ENCODE measurements at places on chromosomes 2 and 18. TPM values are rescaled to one million over a fixed set of nuclear protein-coding genes. Genes with fewer than 3 reads are reported as not detected.

CNTNAP5 gene
- not detected for polyA plus RNA-seq

KLHL41 gene
- polyA plus RNA-seq = 0.52 TPM

IMP4 gene
- 85.0 TPM for polyA plus RNA-seq

DTNA gene
- polyA plus RNA-seq = 3.9 TPM

DNA sequence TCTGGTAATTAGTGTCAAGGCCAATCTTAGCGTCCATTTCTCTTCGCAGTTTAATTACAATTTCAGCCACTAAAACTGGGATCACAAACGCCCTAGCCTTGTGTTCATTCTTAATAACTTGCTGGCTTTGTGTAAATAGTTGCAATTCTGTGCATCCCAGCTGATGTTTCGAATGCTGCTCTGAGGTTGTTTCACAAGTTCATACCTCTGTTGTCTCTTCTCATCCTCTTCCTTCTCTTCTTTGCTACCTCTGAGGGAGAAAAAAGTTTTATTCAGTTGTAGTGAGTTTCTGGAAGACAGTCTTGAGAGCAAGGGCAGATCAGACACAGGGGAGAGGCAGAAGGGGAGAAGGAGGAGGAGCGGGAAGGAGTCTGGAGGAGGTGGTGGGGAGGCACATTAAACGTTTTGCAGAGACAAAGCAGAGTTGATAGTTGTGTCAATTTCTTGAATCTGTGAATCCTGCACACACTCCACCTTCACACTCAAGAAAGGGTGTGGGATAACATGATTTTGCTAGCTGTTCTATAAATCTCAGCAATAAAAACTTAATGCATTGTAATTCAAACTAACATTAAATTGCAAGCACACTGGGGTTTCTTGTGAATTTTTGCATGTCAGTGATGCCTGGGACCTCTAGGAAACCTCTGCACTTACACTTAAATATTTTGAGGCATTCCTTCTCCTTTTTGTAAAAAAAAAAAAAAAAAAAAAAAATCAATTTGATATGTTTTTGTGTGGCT lies 6.8 kb downstream of the MEIS1 start:
- no peak for DNase-seq

DNA sequence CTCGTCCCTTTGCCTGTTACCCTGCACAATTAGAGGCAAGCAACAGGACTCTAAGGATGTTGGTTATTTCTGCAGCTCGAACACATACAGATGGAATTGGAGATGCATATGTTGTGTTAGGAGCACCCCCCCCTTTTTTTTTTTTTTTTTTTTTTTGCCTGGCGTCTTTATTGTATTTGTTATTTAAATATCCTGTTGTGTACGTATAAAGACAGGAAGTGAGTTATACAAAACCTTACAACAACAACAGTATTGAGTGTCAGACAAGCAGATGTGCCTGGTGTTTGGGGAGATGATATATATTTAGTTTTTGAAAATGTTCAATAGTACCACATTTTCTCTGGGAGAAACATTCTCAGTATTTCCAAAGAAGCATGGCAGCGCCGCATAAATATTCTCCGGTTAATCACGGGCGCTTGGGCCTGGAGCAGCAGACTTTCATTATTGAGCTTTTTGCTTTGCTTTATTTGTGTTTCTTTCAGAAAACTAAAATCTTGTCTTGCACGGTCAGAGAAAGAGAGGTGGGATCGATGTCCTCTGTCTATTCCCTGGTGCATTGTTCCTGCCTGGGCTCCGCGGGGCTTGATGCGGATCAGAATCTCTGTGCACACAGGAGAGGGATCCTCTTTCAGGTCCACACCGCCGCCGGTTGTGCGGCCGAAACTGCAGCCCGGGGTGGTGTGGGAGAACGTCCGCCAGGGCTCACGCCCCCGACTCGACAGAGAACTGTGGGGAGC lies 23.2 kb upstream of the ZNF516 start:
- peak; percentile 86 for DNase-seq

DNA sequence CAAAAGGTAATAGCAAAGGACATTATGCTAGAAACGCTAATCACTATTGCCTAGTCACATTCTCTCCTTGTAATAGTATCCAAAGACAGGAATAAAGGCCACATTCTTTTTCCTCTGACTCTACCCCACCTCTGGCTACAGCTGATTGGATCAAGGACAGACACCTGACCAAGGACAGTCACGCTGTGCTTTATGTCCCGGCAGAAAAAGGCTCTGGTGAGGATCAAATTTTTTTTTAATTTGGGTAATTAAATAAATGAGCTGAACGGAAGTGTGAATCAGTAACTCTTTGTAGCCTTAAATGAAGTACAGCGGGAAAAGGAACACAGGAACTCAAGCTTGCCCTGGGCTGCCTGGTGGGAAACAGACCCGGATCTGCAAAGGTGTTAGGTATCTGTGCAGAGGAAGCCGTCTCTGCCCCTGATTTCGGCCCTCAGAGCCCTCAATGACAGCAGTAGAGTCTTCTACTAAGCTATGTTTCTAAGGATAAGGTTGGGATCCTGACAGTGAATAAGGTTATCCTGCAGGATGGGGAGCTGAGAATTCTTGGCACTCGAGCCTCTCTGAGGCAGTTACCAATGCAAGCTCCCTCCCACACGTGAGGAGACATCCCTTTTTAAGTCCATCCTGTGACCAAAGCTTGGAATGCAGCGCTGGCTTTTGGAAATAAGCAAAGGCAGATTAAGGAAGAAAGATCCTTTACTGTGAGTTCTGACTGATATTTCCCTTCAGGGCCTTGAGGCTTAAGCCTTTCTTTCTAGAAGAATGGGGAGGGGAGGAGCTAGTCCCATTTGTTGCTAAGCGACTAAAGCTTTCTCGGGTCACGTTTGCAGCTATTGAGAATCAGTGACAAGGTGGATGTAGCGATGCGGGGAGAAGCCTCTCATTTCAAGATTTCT lies 37.8 kb upstream of the IKZF2 start:
- DNase-seq = no peak

- no peak for DNase-seq
These were observed 20.6 kb downstream of the IL1F10 start for GRCh38 chr2:113088213-113088992.
